ENCODE measurements at places on chromosomes 2 and 18.

DNA sequence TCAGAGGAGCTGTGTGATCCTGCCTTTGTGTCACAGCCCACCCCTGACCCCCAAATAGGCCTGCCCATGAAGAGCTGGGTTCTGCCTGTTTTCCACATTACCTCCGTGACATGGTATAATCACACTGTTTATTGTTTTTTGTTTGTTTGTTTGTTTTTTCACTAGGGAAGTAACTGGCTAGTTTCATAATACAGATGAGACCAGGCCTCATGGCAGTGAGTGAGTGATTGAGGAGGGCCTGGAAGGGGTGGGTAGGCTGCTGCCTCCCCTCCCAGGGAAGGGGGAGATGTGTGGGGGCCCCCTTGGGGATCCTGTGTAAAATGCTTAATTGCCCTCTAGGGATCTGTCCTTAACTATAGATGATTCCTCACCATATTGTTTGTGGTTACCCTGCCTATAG lies 190.5 kb downstream of the LDLRAD4 start:
- no peaks in the 10 kb centered on the region for H3K4me1 ChIP-seq
- H3K27me3 ChIP-seq = no peaks in the 10 kb centered on the region
- DNase-seq = no peak
- no peak overlapping the region for H3K4me3 ChIP-seq

DNA sequence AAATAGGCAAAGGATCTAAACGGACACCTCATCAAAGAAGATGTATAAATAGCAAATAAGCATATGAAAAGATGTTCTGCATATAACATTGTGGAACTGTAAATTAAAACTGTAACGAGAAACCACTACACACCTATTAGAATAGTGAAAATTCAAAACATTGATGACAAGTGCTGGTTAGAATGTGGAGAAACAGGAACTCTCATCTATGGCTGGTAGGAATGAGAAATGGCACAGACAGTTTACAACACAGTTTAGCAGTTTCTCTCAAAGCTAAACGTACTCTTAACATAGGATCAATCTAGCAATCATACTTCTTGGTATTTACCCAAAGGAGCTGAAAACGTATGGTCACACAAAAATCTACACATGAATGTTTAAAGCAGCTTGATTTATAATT lies 126.2 kb downstream of the TRIB2 start:
- no peak overlapping the region for H3K27ac ChIP-seq
- H3K4me3 ChIP-seq = no peak overlapping the region
- H3K36me3 ChIP-seq = no peaks in the 10 kb centered on the region
- DNase-seq = no peak
- H3K4me1 ChIP-seq = no peaks in the 10 kb centered on the region
- H3K27me3 ChIP-seq = peaks cover 14% of the 10 kb centered on the region

DNA sequence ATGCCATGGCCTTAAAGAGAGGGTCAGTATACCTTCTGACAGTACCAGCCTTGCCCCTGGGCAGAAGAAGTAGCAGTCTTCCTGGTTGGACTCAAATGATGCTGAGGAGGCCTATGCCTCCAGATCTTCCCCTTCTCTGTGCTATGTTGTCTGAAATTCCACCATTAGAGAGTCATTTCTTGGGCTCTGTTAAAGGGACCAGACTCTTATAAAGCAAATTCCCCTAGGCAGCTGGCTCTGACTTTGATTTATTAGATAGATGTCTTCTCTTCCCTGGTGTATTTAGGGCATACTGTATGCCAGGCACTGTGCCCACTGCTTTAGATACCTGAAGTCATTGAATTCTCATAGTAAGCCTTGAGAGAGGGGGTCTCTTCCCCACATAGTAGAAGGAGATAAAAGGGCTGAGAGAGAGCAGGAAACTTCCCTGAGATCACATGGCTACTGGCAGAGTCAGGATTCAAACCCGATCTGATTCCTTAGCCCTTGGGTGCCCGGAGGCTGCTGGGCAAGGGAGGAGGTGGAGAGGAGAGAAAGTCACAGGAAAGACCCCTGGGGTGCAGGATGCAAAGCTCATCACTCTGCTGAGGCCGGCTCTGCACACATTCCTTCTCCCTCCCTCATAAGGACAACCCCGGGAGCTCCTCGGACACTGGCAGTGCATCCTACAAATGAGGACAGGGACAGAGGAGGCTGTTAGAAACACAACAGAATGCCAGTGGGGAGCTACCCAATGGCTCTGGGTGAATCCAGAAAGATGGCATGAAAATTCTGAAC lies 23.0 kb downstream of the COPS9 start:
- H3K4me1 ChIP-seq = no peaks in the 10 kb centered on the region
- no peak overlapping the region for H3K4me3 ChIP-seq
- DNase-seq = no peak

- H3K36me3 ChIP-seq = peaks cover 12% of the 10 kb centered on the region
- H3K27me3 ChIP-seq = no peaks in the 10 kb centered on the region
- DNase-seq = no peak
- peaks cover 46% of the 10 kb centered on the region for H3K4me1 ChIP-seq
- H3K4me3 ChIP-seq = no peak overlapping the region
Measured at GRCh38 chr2:101802329-101802728, 104.8 kb downstream of the MAP4K4 start.

All from activated T-helper 1 cell treated with anti-CD3 and anti-CD28 coated beads, Interleukin-12 subunit alpha, Interleukin-12 subunit beta, Interleukin-2, Interleukin-4 antibody, amounts not matched to agents 30 ng/mL and 10 ng/mL and 1 ng/mL, durations not matched to agents 14 hours and 24 hours and 36 hours (primary cell).